ENCODE measurements at places on chromosomes 16 and 17.

DNA sequence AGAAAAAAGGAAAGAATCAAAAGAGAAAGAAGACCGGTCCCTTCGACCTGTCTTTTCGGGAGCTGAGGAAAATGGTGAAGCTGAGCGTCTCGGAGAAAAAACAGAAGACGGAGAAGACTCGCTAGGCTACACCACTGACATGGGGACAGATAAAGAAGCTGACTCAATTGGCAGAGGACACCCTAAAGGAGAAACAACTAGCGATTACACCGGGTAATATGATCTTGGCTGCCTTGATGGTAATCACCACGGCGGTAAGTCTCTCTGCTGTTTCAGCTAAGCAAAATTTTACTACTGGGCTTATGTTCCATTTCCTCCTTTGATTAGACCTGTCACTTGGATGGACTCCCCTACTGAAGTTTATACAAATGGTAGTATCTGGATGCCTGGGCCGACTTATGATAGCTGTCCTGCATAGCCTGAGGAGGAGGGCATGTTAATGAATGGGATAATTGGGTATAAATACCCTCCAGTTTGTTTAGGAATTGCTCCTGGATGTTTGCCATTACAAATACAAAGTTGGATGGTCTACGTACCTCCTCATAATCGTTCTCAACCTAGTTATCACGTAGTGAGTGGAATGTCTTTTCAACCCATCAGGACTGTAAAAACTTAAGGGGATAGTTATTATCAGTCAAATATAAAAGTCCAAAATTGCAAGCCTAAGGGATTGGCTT is 24.1 kb downstream of the ALOX15B start:
- no peak for DNase-seq

- no peak for DNase-seq
Observed at GRCh38 chr17:72635034-72635635, 457.4 kb downstream of the SLC39A11 start.

DNA sequence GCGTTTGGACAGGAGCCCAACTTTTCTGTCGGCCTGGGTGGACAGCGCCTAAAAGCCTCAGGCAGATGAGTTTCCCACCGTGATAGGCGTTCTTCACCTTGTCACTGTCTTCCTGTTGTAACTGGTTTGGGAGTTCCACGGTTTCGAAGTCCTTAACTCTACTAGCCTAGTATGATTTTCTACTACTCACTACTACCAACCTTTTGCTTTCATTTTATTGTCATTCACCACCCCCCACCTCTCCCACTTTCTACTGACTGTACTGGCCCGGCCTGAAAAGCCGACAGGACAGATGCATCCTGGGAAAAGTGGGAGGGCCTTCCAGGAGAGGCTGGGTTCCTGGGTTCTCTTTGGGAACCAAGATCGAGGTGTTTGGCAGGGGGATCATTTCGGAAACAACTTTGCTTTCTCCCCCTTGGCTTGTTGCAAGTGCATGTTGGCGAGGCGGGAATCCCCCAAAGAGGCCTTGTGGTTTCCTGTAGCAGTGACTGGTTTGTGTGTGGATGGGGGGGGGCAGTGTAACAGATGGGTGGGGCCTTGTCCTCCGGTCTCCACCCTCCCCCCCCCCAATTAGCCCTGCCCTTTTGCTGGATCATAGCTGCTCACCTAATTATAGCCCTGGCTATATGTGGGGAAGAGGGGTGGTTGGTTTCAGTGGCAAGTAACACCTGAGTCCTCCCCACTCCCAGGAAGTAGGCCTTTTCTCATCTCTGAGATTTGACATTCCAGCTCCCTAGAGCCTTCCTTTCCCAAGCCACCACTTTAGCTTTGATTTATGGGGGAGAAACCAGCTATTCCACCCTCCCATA is 1.4 kb downstream of the EIF5A start:
- no peak for DNase-seq

DNA sequence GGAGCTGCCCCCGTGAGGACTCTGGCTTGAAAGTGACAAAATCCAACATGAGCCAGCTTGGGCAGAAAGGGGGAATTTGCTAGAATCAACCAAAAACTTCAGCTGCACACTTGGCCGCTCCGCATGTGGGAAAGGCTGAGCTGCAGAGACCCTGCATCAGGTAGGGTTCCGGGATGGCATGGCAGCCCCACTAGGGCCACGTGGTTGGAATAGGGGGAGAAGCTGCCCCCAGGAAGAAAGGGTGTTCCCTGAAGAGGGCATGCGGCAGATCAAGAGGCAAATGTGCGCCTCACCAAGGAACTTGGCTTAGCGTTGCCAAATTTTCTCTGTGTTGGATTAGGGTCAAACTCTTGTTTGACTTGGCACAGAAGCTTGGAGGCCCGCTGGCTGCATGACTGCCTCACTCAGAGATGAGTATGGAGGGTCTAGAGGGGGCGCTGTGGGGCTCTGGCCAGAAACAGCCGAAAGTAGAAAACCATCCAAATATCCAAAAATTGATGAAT is 29.2 kb upstream of the WFIKKN2 start:
- DNase-seq, result no peak

DNA sequence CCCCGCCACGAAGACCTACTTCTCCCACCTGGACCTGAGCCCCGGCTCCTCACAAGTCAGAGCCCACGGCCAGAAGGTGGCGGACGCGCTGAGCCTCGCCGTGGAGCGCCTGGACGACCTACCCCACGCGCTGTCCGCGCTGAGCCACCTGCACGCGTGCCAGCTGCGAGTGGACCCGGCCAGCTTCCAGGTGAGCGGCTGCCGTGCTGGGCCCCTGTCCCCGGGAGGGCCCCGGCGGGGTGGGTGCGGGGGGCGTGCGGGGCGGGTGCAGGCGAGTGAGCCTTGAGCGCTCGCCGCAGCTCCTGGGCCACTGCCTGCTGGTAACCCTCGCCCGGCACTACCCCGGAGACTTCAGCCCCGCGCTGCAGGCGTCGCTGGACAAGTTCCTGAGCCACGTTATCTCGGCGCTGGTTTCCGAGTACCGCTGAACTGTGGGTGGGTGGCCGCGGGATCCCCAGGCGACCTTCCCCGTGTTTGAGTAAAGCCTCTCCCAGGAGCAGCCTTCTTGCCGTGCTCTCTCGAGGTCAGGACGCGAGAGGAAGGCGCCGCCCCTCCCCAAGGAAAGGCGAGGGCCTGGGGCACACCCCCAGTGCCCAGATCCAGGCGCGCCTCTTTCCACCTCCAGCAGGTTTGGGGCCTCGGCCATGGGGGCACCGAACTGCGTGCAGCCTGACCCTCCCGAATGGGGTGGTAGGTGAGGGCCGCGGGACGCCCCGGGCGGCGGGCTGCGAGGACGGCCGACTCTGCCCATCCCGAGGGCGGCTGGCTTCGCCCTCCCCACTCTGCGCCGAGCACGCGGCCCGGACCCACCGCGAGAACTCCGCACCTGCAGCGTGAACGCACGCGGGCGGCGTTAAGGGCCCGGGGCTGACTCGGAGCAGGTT is 664 bp downstream of the HBQ1 start:
- DNase-seq, result no peak

- no peak for DNase-seq
Observed at GRCh38 chr16:72511171-72511570, 339.2 kb upstream of the PMFBP1 start.

DNA sequence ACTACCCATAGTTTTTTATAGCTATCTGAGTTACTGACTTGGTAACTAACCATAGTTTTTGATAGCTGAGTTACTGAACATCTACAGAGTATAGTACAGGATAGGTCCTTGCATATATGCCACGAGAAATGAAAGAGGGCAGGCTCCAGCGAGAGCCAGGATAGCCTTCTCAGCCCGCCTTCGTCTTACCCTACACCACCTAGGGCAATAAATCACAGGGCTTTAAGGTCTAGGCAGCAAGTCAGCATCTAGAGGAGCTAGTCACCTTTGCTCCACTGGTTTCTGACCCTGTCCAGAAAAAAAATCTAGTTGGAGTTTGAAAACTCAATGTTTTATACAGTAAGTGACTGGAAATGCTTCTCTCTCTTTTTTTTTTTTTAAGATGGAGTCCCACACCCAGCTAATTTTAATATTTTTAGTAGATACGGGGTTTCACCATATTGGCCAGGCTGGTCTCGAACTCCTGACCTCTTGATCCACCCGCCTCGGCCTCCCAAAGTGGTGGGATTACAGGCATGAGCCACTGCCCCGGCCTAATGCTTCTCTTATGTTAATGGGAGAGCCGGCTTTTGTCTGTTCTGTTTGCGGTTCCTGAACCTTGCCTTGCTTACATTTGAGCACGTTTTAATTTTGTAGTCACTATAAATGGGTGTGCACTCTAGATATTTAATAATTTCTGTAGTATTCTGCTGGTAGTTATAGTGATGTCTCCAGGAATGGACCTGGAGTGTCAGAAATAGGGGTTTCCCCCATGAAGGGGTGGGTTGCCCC is 2.8 kb downstream of the BFAR start:
- DNase-seq, result no peak

DNA sequence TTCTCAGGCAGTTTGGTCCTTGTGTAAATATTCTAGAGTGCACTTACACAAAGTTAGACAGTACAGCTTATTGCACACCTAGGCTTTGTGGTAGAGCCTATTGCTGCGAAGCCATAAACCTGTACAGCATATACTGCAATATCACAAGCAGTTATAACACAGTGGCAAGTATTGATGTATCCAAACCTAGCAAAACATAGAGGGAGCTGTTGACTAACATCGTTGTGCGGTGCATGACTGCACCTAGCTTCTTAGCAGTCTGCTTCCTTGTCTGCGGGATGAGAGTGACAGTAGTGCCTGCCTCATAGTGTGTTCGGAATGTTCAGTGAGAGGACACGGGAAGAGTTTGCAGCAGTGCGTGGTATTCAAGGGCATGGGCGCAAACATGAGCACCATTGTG is 78.9 kb downstream of the MPRIP start:
- DNase-seq, result no peak

- DNase-seq, result no peak
Observed at GRCh38 chr17:16354585-16354984, 1.3 kb upstream of the CENPV start.

- DNase-seq, result no peak
Observed at GRCh38 chr16:2147378-2147777, 1.0 kb upstream of the RAB26 start.

GRCh38 chr16:29943846-29944799 is 17.8 kb upstream of the TMEM219 start:
- DNase-seq, result peak; percentile 72

GRCh38 chr17:46170639-46171429 is 22.4 kb downstream of the KANSL1 start:
- DNase-seq, result no peak

GRCh38 chr17:27848931-27849330 is 44.2 kb downstream of the LYRM9 start:
- no peak for DNase-seq

GRCh38 chr17:82041144-82041814 is 3.8 kb upstream of the DCXR start:
- DNase-seq, result no peak

GRCh38 chr17:30924341-30924740 is 2.6 kb downstream of the ADAP2 start:
- DNase-seq, result no peak

GRCh38 chr17:19385521-19385983 is 1.4 kb downstream of the MFAP4 start:
- no peak for DNase-seq

GRCh38 chr17:44309472-44309871 is 1.1 kb downstream of the RUNDC3A start:
- DNase-seq, result no peak

GRCh38 chr17:28112606-28113005 is 70.1 kb downstream of the NLK start:
- DNase-seq, result no peak

DNA sequence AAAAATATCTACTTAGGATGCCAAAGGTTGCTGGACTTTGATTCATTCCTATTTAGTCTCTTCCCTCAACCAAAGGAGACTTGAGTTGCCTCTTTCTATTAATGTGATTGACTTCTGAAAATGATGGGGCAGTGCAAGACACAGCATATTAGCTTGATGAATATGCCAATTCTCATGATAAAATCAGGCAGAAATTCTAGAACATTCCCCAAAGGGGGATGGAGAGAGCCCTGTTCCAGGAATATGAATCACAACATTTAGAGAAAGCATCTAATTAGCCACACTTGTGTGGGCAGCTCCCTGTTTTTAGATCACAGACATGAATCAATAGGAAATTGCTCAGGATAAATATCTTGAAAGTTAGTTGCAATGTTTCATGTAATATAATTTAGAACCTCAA is 584.0 kb upstream of the CDH8 start:
- no peak for DNase-seq

GRCh38 chr16:75251280-75252048 is at the start of gene BCAR1:
BCAR1 (minus strand) TSS chr16:75251624; CDS start chr16:75251482, 142 bp downstream.
- DNase-seq, result no peak

DNA sequence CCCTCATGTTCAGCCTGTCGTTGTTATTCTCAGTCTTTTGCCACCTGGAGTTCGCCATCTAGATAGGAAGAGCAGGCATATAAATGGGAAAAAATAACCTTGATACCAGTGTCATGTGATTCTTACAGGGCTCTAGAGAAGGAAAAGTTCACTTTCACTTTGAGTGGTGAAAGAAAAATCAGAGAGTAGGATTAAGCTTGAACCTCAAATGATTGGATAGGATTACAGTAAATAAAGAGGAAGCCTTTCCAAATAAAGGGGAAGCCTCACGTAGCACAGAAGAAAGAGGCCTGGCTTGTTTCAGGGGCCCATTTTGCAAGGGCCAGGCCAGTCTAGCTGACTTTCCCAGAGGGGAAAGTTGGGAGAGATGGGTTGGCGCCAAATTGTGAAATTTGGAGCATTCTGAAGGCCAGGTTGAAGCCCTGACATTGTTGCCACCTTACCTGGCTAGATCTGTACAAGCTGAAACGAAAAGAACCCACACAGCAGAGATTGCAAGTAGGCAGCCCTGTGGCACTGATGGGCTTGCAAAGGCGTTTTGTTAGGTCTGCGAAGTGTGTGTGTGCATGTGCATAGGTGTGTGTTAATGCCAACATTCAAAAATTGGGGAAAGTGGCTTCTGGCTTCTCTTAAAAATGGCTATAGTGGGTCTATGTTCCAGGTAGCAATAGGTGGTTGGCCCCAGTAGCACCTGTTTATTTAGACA is 38.8 kb downstream of the TMC6 start:
- no peak for DNase-seq

- DNase-seq, result no peak
Observed at GRCh38 chr16:78494674-78495073, 395.2 kb downstream of the WWOX start.

- no peak for DNase-seq
Observed at GRCh38 chr16:64626776-64627175, 495.1 kb downstream of the CDH11 start.

- no peak for DNase-seq
Observed at GRCh38 chr17:18262111-18262510, 1.6 kb downstream of the MIEF2 start.

- DNase-seq, result no peak
Observed at GRCh38 chr17:70582777-70583176, 413.4 kb downstream of the KCNJ2 start.

DNA sequence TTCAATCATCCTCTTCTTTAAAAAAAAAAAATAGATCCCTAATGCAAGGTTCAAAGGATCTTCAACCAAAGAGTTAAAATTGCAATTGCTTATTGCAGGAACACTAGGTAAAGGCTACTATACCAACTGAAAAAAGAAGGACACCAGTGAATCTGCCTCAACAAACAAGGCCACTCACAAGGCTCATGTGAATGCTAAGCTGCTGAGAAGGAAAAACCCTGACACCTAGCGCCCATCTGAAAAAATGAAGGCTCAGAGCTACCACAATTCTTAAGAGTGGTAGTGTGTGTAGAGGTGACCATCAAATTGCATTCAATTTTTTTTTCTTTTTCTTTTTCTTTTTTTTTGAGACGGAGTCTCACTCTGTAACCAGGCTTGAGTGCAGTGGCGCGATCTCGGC is 201.6 kb upstream of the C17orf78 start:
- peak; percentile 25 for DNase-seq
